CD4-positive, alpha-beta T cell (primary cell): ENCODE measurements at places on chromosomes 2 and 18.
A peak's percentile ranks its signal among the peaks of the same experiment; 100 is the strongest.

DNA sequence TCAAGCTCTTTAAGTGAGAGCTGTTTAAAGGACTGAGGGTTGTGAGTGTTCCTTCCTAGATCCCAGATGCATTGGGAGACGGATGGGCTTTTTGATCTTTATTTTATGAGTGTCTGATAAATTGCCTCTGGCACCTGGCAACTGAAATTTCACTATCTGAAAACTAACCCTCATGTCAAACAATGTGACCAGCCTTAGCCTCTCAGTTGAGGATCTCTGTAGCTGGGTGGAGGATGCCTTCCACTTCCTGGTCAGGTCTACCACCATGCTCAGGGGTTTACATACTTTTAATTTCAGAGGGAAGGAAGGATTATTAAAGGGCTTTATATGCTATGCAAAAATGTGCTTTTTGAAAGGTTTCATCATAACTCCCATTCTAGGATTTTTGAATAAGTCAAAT, 70.5 kb upstream of the NT5C1B start:
- no peak for DNase-seq

GRCh38 chr2:215982465-215982875, 30.9 kb downstream of the MREG start:
- DNase-seq = no peak

GRCh38 chr2:85886590-85886989, 2.2 kb downstream of the ST3GAL5 start:
- peak; percentile 64 for DNase-seq

- DNase-seq = no peak
Observed at GRCh38 chr2:5360081-5360480, 332.1 kb upstream of the SOX11 start.

DNA sequence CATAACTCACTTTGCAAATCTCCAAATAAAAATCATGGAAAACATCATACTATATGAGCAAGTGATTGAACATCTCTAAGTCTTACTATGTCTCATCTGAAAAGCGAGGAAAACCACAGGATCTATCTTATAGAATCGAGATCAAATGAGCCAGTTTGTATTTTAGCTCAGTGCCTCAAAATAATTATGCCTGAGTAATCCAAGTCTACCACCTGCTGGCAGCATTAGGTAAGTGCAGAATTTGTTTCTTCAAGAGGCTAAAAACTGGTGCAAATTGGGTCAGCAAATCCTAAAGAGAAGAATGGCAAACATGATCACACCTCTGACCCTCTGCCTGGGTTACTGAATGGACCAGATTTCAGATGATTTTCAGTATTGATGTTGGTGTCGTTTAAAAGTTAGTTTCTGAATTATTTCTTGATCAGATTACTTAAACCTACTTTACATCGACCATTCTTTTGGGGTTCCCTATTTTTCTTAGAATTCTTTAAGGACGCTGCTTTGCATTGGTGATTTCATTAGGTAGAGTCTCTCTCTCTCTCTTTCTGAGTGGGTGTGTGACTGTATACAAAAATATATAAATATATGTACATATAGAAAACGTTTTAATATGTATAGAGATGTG, 12.7 kb upstream of the FHOD3 start:
- no peak for DNase-seq

DNA sequence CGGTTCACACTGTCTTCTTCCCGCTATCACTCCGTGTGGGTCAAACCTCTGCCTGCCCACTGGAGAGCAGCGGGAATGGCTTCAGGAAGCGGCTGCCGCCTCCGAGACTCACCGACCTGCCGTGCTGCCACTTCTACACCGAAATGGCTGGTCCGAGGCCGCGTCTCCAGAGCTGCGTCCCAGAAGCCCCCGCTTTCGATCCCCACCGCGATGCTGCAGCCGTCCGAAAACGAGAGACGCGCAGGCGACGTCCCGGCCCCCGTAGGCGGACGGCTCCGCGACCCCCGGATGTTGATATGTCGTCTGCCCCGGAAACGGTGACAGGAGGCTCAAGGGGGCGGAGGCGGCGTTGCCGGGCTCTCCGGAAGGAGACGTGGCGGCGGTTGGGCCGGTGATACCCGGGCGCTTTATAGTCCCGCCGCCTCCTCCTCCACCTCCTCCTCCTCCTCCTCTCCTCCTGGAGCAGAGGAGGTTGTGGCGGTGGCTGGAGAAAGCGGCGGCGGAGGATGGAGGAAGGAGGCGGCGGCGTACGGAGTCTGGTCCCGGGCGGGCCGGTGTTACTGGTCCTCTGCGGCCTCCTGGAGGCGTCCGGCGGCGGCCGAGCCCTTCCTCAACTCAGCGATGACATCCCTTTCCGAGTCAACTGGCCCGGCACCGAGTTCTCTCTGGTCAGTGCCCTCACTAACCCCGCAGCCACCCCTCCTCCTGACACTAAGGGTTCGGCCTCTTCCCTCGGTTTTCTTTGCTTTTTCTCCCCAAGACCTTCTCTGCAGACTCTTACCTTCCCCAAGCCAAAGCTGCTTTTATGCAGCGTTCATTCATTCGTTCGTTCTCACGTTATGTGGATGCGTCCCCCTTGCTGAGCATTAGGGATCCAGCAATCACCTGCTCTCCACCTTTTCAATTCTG, at the start of the genes ASB3 and ERLEC1:
Gene ASB3, minus strand, starts transcription at position 249 of the 909 bp plus-strand sequence. CDS start 21,381 bp downstream, outside the sequence.
Gene ERLEC1, plus strand, starts transcription at position 340 of the 909 bp plus-strand sequence. Its CDS starts 167 bp downstream, at position 507.
- DNase-seq = peak; percentile 81

DNA sequence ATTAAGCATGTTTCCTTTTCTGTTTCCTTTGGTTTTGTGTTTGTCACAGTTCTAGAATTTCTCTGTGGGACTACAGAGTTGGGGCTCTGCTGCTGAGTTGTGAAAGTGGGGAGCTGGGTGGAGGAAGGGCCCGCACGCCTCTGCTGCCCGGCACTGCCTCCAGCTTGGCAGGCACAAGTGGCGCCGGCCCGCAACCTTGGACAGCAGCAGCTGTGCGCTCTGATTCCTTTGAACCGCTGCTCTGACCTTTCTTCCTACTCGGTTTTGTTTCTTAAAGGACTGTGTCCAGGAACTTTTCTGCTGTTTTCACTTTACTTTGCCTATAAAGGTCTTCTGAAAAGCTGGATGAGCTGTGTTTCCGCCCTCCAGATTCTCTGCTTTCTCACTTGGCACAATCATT, 137.6 kb upstream of the ALPP start:
- DNase-seq = no peak

DNA sequence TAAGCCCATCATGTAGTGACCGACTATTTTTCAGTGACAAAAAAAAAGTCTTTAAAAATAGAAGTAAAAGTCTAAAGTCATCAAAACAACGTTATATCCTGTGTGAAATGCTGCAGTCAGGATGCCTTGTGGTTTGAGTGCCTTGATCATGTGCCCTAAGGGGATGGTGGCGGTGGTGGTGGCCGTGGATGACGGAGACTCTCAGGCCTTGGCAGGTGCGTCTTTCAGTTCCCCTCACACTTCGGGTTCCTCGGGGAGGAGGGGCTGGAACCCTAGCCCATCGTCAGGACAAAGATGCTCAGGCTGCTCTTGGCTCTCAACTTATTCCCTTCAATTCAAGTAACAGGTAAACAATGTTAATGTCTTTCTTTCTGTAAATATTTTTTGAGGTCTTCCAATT, at the start of gene CD28:
Gene CD28, plus strand, starts transcription at position 237 of the 400 bp plus-strand sequence. Its CDS starts 58 bp downstream, at position 295.
- DNase-seq = peak; percentile 85
